ENCODE measurements at places on chromosomes 13 and 19.

- DNase-seq, result no peak
Observed at GRCh38 chr13:102233566-102234208, 168.2 kb downstream of the FGF14 start.

- no peak for DNase-seq
Observed at GRCh38 chr19:28834996-28835395, 378.0 kb downstream of the UQCRFS1 start.

DNA sequence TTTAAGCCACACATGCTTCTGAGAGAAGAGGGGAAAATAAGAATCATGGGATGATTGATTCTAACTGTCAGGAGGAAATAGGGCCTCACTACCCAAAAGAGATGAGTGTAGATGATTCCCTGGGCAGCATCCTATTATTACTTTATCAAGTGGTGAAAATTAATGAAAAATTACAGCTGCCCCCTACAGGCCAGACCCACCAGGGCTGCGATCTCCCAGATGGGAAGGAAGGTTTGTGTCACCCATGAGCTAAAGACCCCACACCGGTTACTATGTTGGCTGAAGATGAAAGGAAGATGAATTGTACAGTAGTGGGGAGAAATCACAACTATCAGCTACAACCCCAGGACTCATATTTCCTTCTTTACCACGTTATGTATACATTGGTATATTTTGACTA lies 49.5 kb downstream of the RFC3 start:
- no peak for DNase-seq

DNA sequence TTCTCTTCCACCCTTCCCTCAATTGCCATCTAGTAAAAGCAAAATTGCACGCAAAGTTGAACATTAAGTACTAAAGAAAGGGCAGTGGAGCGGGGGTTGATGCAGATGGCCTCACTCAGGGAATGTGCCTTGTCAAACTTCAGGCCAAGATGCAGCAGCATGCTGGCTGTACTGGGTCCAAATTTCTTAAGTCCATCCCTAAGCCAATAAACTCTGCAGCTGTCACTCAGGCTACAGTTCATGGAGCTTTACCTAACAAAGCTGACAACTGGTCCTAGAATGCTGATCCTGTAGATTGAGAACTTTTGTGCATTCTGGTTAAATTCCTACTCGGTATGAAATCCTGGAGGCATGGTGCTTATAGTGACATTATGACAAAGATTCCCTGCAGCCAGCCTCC lies 88.4 kb downstream of the FOXO1 start:
- no peak for DNase-seq

DNA sequence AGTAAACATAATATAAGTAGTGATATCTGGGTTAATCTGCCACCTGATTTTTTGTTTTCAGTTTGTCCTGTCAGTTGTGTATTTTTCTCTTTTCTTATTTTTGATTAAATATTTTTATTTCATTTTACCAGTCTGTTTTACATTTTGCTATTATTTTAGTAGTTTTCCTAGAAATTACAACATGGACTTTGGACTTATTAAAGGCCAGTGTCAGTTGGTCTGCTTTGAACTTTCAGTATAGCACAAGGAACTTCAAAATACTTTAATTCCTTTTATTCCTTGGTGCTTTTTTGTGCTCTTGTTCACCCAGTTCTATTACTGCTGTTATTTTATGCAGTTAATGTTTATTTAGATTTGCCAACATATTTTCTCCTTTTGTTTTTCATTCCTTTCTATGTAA lies 149.6 kb downstream of the PDS5B start:
- no peak for DNase-seq
